ENCODE measurements at places on chromosomes 11 and 22.

DNA sequence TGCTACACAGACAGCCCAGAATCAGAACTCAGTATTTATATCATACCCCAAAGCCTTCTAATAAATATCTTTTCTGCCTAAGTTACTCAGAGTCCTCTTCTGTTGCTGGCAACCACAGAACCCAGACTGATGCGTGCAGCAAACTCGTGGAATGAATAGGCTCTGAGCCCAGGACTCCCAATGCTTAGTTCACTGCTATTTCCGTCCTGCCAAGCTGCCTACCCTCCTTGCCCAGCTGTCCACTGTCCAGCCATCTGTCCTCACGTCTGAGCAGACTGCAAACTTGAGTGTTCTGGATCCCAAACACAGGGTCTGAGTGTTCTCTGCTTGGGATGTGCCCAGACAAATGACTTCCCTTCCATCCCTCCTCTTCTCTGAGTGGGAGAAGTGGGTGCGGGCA lies 19.4 kb downstream of the PTPN5 start:
- DNase-seq: no peak

GRCh38 chr11:61567286-61568061 lies 13.4 kb downstream of the SYT7 start:
- no peak for DNase-seq

DNA sequence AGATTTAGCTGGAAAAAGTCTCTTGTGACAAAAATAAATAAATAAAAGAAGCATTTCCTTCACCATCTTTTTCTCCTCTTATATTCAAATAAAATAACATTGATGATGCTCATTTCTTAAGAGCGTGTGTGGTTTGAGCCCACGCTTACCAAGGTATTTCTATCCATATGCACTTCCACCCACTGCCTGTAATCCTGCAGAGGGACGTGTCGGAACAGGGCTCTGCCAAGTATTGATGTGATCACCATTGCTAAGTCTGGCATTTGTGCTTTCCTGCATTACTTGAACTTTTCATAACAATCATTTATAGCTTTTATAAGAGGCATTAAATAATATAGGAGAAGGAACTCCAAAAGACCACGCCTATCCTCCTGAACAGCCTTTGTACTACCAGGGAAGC lies 107.6 kb downstream of the SHANK2 start:
- no peak for DNase-seq

DNA sequence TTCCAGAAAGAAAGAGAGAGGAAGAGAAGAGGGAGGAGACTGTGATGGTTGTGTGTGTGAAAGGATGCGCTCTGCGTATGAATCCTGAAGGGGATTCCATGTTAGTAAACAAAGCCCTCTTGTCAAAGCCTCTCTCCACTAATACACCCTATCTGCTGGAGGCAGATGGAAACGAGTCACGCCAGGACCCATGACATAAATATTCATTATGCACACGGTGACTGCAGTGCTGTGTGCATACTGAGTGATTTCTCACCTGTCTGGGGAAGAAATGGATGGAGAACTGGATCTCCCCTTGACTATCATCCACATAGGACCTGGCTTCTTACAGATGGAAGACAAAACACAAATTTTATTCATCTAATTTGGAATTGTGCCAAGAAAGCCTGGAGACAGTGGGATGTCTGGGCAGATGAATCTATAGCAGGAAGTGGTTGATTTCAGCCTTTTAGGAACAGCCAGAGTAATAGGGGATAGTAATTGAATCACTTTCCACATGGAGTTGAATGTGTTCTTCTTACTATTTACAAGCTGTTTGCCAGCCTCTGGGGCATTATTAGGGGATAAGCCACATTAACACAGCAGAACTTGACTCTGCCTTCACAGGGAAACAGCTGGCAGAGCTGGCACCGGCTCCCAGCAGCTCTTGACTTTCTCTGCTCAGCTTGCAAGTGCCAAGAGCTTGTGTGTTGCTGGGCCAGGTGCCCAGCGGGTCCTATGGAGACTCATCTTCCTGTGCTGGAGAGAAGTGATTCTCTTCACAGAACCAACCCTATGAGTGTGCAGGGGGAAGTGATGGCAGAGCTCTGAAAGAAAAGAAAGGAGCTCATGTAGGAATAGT lies 9.0 kb downstream of the MTNR1B start:
- DNase-seq: no peak

- DNase-seq: no peak
Measured at GRCh38 chr11:3905080-3905953, 49.9 kb downstream of the STIM1 start.

DNA sequence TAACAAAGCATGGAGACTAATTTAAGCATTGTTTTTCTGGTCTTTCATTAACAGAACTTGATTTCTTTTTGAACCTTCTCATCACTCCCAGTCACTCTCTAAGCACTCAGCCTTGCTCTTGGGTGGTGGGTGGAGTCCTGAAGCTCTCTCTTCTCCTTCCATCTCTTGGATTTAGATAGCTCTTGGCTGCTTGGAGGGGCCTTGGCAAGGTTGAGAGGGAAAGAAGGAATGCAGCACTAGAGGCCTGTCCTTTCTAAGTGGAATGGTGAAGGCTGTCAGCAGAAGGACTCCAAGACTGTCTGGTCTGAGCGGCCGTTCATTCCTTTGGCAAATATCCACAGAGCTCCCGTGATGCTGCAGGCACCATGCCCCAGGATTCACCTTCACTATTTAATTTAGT lies 168.6 kb upstream of the E2F8 start:
- DNase-seq: no peak

GRCh38 chr11:124297921-124298320 lies 15.8 kb downstream of the OR8D1 start:
- no peak for DNase-seq

GRCh38 chr11:126452241-126453101 lies 97.0 kb downstream of the ST3GAL4 start:
- no peak for DNase-seq

GRCh38 chr22:45285263-45286058 lies 712 bp downstream of the UPK3A start:
- DNase-seq: no peak

- DNase-seq: no peak
Measured at GRCh38 chr22:42644422-42645340, 4.3 kb upstream of the ATP5MGL start.

DNA sequence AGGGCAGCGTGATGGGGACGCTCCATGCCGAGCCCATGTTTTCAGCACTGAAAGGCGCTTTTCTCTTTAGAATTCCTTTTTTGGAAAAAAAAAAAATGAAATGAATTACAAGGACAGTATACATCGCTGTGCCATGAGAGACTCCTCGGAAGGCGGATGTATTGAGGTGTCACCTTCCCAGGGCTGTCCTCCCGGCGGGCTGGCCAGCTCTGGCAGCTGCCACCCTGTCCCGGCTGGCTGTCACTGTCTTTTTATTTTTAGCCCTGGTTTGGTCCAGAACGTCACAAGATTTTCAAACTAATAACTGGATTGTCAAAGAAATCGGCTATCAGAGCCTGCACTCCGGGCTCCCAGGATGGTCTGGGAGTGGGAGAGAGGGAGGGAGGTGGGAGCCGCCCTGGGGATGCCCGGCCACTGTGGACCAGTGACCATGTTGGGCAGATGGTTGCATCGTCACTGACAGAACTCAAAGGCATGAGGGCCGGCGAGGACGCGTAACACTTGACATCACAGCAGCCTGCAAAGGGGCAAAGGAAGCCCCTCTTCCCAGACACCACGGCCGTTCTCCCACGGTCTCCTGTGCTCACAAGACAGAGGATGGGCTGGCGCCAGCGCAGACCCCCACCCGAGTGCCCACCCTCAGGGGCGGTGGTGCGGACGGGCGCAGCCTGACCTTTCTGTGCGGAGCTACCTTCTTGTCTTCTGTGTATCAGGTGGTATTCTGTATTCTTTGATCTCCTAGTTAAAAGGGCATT lies 392.9 kb downstream of the TBC1D22A start:
- DNase-seq: no peak

Data from NCI-H526 treated with DMSO at 0.1 percent for 48 hours (cell line).